GM13977 (cell line): ENCODE measurements at places on chromosomes 1 and 21.
A peak's percentile ranks its signal among the peaks of the same experiment; 100 is the strongest.

GRCh38 chr1:184888505-184888904 is 85.8 kb downstream of the NIBAN1 start:
- DNase-seq: no peak

DNA sequence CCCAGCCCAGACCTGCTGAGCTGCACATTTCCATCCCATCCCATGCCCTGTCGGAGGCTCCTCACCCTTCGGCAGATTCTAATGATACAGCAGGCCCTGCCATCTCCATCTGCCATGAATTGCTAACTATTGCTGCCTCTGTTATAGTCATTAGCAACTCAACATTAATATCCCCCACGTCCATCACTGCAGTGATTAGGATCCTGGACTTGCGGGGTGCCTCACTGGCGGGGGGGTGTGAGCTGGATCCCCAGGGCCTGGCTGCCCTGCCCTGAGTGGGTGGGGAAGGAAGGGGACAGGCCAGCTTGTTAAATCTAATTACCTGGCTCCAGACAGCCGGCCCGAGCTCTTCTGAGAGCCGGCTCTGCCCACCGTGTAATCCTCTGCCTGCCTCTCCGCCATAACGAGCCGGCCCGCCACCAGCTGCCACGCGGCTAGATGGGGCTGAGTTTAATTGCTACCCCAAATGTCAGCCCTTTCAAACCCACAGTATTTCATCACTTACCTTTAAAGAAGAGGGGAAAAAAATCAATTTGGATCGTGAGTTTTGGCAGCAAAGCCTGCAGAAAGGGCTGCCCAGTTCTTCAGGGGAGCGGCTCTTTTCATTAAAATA is 227.3 kb upstream of the CSF3R start:
- DNase-seq: no peak

- DNase-seq: no peak
These were observed 876.1 kb upstream of the B3GALT2 start for GRCh38 chr1:194062526-194062925.

- DNase-seq: no peak
These were observed 6.5 kb downstream of the KANK4 start for GRCh38 chr1:62312698-62313097.

DNA sequence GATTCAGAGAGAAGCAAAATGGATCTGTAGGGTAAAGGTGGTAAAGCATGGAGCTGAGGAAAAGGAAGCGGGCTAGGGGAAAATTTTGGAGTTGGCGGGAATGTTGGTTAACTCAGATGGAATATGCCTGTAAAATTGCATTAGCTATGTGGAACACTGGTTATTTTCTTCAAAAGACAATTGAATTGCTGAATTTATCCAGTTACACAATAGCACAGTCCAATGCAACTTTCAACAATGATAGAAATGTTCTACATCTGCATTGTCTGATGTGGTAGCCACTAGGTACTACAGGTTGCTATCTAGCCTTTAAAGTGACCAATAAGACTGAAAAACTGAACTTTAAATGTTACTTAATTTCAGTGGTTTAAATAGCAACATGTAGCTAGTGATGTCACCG is 315.2 kb downstream of the ASTN1 start:
- DNase-seq: no peak

GRCh38 chr21:28454564-28455252 is 538.0 kb downstream of the LTN1 start:
- DNase-seq: no peak

- DNase-seq: no peak
These were observed 25.3 kb downstream of the CDCA8 start for GRCh38 chr1:37717631-37718030.

GRCh38 chr1:220680085-220680687 is 10.0 kb upstream of the C1orf115 start:
- DNase-seq: peak; percentile 70

DNA sequence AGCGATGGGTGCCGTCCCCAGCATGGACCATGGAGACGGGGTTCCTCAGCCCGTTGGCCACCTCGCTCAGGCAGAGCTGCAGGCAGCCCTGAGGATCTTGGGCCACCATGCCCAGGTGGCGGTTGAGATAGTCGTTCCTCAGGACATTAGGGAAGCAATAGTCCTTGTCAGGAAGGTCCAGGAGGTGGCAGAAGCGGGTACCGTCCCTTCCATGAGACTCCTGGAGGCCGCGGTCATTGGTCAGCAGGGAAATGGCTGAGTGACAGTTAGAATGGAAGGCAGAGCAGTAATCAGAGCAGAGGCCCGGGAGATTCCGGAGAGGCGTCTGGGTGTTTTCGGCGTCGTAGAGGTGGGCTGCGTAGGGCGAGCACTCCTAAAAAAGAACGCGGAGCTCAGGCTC is 4.1 kb downstream of the HHIPL2 start:
- DNase-seq: no peak

DNA sequence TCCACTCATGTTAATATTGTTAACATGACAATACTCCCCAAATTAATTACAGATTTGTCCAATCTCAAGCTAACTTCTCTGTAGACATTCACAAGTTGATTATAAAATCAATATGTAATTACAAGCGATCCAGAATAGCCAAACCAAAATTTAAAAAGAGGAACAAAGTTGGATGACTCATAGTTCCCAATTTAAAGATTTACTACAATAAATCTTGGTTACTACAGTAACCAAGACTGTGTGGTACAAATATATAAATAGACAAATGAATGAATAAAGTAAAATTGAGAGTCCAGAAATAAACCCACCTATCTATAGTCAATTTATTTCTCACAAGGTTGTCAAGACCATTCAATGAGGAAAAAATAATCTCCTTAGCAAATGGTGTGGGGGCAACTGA is 7.1 kb upstream of the KRTAP10-4 start:
- DNase-seq: no peak

DNA sequence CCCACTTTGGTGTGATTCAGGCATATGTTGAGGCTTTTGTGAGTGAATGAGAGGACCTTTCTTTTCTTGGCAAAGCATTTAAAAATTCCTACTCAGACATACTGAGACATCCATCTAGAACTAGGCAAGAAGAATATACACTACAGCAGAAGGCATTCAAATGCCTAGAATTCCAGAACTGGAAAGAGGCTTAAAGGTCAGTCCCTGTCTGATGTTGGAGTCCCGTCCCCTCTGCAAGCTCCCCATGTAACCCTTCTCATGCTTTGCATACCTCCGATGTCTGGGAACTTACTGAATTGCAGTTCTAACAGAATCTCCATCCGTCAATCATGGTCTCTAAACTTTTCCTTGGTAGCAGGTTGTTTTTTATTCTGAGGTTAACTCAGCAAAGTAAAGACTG is 152.9 kb downstream of the ATP6V1G3 start:
- DNase-seq: no peak

GRCh38 chr1:82534996-82535395 is 734.3 kb downstream of the ADGRL2 start:
- no peak for DNase-seq

DNA sequence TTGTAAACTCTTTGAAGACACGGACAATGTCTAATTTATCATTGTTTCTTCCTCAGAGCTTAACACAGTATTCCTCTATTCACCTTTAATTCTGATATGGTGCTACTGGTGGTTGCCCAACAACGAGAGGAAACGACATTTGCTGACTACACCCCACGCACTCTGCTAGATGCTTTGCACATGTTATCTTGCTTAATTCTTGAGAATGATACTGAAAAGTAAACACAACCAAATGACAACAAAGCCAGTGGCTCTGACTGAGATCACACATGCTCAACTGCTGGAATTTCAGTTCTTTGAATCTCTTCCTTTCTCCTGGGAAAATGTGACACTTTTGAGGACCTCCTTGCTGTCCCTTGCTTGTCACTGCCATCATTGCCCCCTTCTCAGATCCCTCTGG is 37.2 kb upstream of the DDAH1 start:
- DNase-seq: no peak

- DNase-seq: peak; percentile 54
These were observed 41.0 kb upstream of the ID3 start for GRCh38 chr1:23600283-23600682.

DNA sequence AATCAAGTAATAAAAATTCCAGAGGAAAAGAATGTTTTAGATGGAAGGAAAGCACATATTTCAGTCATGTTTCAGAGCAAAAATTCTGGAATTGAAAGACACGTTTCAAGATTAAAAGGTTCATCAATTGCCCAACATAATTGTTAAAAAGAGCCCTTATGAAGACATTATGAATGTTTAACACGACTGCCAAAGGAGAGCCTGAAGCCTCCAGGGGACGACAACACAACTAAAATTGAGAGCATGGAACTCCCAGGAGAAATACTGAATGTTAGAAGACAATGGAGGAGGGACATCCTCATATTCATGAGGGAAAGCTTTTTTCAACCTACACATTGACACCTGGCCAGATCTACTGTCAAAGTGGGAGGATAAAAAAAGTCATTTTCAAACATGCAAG is 16.0 kb downstream of the OR2T11 start:
- peak; percentile 22 for DNase-seq

- no peak for DNase-seq
These were observed 36.1 kb downstream of the SLX9 start for GRCh38 chr21:44975720-44976555.

- no peak for DNase-seq
These were observed 86.9 kb upstream of the UBE2U start for GRCh38 chr1:64116537-64116936.

- DNase-seq: no peak
These were observed 20.9 kb upstream of the UBL4B start for GRCh38 chr1:110091381-110091780.

DNA sequence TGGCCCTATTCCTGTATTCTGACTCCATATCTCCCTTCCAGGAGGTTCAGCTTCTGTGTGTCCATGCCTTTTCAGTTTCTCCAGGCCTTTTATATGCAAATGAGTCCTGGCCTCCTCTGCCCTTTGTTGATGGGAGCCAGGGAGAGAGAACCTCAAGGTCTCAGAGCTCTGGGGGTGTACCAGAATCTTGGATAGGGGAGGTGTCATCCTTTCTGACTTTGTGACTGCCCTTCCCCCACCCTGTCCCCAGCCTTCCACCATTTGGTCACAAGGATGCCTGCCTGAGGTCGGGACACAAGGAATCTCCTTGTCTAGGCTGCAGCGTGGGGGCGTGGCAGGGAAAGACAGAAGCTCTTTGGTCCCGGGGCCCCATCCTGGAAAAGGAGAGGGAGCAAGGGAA is 18.6 kb downstream of the LURAP1 start:
- DNase-seq: no peak

- DNase-seq: no peak
These were observed 32.8 kb downstream of the ABCG1 start for GRCh38 chr21:42251654-42252324.

- DNase-seq: no peak
These were observed 153.4 kb downstream of the SIPA1L2 start for GRCh38 chr1:232476538-232476950.

GRCh38 chr1:174967845-174968705 is 31.7 kb upstream of the CACYBP start:
- DNase-seq: no peak

- DNase-seq: no peak
These were observed 541 bp upstream of the CD58 start for GRCh38 chr1:116571215-116571919.

- no peak for DNase-seq
These were observed 29.5 kb downstream of the WDR26 start for GRCh38 chr1:224404916-224405603.

GRCh38 chr1:82721702-82722101 is 921.0 kb downstream of the ADGRL2 start:
- DNase-seq: no peak

GRCh38 chr1:209646558-209646957 is 5.7 kb downstream of the LAMB3 start:
- DNase-seq: no peak

- DNase-seq: peak; percentile 95
These were observed 32.4 kb upstream of the JUN start for GRCh38 chr1:58816072-58816746.

GRCh38 chr1:59767119-59767518 is 47.6 kb upstream of the HOOK1 start:
- no peak for DNase-seq

DNA sequence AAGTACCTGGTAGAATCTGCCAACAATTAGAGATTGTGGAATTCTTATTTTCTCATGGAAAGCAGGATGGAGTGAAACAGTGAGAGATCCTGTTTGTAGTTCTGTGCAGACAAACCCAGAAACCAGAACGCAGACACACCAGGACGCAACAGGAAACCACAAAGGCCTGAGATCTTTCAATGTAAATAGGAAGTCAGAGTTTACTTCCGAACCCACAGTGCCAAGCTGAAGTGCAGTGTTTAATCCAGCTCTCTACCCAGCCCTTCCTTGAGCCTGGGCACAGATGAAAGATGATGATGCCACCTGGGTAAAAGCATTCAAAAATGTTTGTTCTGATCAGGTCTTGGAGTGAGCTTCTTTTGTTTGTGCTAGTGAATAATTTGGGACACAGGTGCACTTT is 244.2 kb upstream of the HOOK1 start:
- no peak for DNase-seq

- DNase-seq: no peak
These were observed 68.8 kb upstream of the KCNJ15 start for GRCh38 chr21:38188037-38188436.

GRCh38 chr1:202625416-202626360 is 84.6 kb downstream of the SYT2 start:
- peak; percentile 77 for DNase-seq

GRCh38 chr1:247273013-247273412 is 17.1 kb downstream of the VN1R5 start:
- DNase-seq: no peak

DNA sequence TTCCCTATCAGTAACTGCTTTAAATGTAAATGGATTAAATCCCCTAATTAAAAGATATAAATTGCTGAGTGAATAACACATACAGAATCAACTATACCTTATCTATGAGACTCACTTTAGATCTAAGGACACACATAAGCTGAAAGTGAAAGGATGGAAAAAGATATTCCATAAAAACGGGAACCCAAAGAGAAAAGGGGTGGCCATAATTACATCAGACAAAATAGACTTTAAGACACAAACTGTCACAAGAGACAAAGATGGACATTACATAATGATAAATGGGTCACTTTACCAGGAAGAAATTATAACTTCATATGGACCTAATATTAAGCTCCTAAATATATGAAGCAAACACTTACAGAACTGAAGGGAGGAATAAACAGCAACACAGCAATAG is 59.2 kb downstream of the SLC25A24 start:
- DNase-seq: no peak

DNA sequence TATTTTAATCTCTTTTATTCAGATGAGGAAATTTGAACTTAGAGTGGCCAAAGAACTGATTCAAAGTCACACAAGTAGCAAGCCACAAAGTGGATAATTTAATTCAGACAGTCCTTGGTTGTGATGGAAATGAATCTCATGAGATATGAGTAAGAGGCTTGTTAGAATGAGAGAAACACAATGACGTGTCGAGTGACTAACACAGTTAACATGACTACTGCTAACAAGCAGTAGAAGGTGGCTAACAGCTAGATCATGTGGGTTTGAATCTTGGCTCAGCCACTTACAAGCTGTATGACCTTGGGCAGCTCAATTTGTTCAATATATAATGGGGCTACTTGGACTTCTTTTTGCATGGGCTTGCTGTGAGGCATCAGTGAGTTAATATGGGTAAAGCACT is 104.5 kb upstream of the LMO4 start:
- no peak for DNase-seq

GRCh38 chr1:29272147-29272907 is 36.0 kb downstream of the PTPRU start:
- no peak for DNase-seq

- no peak for DNase-seq
These were observed 37.6 kb downstream of the FCRL2 start for GRCh38 chr1:157739229-157739901.

- no peak for DNase-seq
These were observed 129.9 kb downstream of the DSCAM start for GRCh38 chr21:40717028-40717427.

- DNase-seq: no peak
These were observed 212.2 kb downstream of the URB2 start for GRCh38 chr1:229838204-229838603.
